ENCODE measurements at places on chromosomes 1 and 21.

DNA sequence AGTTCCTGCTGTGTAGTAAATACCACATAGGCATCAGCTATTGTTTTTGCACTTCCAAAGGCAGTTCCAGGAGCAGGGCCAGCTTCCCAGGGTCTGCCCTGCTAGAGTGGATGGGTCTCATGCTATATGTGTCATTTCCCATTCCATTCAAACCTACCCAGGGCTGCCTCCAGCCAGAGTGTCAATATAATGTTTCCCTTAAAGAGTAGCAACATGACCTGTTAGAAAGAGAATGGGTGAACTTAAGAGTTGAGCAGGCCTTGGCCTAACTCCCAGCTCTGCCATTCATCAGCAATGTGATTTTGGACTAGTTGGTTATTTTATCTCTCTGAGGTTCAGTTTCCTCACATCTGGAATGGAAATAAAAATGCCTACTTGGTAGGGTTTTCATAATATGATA lies 44.9 kb downstream of the RAB3B start:
- no peak for DNase-seq

DNA sequence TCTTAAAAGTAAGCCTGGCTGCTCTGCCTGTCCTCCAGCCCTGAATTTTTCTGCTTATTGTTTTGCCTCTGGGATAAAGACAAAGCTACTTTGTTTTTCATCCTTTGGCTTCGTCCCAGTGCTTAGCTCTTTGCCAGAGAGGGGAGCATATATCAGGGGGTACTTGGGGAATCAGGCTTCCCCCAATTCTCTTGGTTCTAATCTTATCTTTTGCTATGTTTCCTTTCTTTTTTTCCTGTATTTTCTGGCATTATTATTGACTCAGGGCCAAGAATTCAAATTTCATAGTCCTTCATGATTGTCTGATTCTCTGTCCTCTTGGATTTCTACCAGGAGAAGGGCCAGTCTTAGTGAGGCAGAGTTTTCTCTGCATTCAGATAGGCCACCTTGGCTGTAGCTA lies 51.2 kb downstream of the GIPC2 start:
- DNase-seq: no peak

GRCh38 chr1:45370575-45370974 lies 30.3 kb upstream of the MUTYH start:
- no peak for DNase-seq

DNA sequence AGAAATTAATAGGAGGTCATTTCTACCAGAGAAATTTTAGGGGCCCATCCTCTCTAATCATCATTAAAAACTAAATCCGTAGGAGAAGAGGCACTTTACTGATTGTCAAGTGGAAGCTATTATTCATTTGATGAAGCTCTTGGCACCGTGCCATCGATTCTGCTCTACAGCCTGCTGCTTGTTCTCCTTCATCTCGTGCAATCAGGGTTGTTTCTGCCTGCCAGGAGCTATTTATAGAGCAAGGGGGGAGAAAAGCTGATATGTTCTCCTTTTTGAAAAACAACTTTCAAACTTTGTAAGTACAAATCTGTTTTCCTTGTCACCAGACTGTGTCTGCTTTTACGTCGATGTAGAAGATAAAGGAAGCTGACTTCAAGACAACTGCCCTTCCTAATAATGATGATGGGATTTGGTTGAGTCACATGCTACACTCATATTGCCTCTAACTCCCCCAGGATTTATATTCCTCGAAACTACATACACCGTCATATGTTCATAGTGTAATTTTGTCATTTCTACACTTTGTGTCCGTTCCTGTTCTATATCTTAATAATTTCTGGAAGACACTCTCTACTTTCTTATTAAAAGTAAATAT lies 169.6 kb upstream of the LHX8 start:
- DNase-seq: peak; percentile 88

- no peak for DNase-seq
Observed at GRCh38 chr1:35282172-35282571, 13.7 kb downstream of the ZMYM4 start.
